ENCODE measurements at places on chromosomes 12 and 14.

GRCh38 chr14:50892255-50892654, 20.4 kb downstream of the ABHD12B start:
- no peak for DNase-seq

- no peak for DNase-seq
Observed at GRCh38 chr14:64281805-64282204, 12.4 kb downstream of the ESR2 start.

DNA sequence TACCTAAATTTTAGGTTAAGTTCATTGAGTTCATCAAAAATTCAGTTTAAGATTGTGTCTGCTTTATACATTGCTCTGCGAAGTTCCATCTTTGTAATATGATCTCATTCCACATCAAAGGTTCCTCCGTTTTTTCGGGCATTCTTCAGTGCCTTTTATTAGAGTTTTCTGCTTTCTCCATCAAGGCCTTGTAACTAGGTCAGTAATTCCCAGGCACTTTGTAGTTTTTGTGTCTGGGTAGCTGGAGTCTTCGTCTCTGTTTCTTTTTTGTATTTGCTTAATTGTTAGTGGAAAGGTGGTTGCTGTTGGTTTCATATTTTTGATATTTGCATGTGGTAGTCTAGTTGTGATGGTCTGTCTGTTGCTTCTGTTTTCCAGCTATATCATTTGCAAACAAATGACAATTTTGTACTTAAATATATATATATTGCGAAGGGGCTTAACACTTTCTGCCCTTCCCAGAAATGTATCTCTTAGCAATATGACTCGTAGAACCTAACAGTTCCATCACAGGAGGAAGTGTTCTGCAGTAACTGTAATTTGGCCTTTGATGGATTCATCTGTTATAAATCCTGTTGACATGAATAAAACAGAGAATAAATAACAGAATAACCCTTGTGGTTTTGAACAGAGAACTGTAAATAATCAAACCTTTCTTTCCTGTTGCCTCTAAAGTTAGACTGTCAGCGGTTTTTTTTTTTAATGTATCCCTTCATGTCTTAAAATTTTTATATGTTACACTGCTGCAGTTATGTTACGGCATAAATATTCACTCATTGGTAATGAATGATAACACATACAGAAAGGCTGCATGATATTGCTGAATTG, 88.4 kb upstream of the DYNC1H1 start:
- DNase-seq = no peak

GRCh38 chr12:87094356-87094755, 838.2 kb upstream of the MGAT4C start:
- no peak for DNase-seq

DNA sequence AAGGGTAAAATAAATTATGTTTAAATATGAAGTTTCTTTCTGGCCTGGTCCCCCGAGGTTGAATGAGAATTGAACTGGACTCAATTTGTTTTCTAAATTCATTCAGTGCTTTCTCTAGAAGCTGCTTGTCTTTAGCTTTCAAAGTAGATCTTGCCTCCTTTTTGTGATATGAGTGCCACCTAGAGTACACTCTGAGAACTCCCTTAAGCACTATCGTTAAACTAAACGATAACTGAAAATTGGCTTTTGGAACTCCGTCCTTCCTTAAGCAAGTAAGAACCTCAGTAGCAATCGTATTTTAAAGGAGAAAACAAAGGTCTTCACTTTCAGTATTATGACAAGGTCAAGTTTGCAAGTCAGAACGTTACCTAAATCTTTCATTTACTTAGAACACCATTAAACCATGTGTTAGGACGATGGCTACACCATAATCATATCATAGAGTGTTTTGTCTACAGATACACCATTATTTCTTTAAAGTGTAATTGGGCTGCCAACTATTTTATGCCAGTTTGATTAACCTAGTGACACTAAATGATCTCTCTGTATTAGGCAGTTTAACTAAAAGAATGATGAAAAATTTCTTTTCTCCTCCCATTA, 364.8 kb downstream of the SNAPC1 start:
- DNase-seq = peak; percentile 53

- no peak for DNase-seq
Observed at GRCh38 chr12:112606611-112607365, 184.8 kb upstream of the RPH3A start.

GRCh38 chr12:106096376-106096775, 42.4 kb downstream of the NUAK1 start:
- DNase-seq = no peak

DNA sequence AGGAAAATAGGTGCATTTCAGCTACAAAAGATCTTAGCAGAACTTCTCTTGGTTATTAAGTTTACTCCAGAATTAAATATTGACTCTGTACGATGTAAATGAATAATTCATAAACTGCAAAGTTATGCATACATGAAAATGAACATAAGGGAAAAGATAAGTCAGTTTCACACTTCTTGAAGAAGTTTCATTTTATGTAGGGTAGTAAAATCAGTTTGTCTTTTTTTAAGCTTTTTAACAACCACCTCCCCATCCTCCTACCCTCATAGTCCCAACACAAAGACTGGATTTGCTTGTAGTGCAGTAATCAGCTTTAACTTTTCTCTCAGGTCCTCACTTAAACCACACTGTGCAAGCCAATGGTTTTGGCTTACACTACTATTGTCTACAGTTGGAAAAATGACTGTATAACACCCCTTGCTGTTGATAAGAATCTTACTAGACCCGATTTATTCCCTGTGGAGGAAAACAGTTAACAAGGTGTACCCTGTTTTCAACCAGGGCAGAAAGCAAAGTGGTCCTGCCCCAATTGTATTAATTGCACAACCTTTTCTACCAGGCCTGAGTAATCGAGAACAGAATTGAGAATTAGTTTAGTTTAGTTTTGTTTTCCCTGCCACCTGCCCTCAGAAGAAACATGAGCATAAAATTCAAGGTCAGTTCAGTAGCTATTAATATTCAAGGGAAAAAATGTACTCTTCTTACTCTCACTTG, 44.1 kb downstream of the NIN start:
- no peak for DNase-seq

DNA sequence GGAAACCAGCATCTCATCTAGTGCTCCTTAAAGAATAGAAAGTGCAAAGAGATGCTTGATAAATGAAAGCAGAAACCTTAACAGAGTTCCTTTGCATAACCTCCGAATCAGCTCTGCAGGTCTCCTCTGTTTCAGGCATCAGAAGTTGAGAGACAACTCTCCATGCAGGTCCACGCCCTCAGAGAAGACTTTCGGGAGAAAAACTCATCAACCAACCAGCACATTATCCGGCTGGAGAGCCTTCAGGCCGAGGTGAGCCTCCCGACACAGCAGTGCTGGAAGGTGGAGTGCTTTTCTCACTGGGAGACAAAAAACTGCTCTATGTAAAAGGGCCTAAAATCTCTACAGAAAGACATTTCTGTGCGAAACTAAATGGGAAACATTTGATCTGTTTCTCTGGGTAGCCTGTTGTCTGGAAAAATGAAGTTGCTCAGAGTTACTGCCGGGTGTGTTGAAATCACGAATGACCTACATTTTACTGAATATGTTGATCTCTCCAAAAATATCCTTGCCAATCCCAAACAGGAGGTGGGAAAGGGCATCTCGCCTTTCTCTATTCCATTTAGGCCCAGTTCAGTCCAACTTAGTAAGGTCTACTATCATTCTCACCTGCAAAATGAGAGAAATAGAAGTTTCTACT, 54.9 kb downstream of the RAB35 start:
- DNase-seq = no peak

- peak; percentile 41 for DNase-seq
Observed at GRCh38 chr14:71720978-71721624, 211.1 kb upstream of the RGS6 start.

GRCh38 chr14:51147183-51147582, 52.3 kb upstream of the TRIM9 start:
- no peak for DNase-seq

- no peak for DNase-seq
Observed at GRCh38 chr12:130919086-130919485, 34.6 kb upstream of the ADGRD1 start.

GRCh38 chr14:23661542-23661941, 25.4 kb downstream of the DHRS2 start:
- DNase-seq = no peak

GRCh38 chr12:40622246-40622838, 69.9 kb upstream of the CNTN1 start:
- peak; percentile 56 for DNase-seq

DNA sequence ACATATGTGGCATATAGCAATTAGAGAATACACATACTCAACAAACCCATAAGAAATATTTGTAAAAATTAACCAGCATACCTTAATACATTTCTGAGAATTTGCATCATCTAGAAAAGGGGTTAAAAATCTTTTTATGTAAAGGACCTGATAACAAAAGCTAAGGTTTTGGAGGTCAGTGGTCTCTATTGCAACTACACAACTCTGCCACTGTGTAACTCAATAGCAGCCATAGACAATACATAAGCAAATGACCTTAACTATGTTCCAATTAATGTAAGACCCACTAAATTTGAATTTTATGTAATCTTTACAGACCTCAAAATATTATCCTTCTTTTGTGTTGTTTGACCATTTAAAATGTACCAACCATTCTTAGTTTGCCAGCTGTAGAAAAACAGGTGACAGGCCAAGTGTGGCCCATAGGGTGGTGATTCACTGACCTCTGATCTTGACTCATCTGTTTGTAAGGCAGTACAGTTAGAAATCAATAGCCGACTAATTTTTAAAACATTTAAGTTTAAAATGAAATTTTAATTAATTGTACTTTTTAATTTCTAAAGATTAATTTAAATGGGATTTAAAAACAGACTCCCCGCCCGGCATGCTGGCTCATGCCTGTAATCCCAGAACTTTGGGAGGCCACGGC, 7.4 kb upstream of the EPS8 start:
- no peak for DNase-seq

DNA sequence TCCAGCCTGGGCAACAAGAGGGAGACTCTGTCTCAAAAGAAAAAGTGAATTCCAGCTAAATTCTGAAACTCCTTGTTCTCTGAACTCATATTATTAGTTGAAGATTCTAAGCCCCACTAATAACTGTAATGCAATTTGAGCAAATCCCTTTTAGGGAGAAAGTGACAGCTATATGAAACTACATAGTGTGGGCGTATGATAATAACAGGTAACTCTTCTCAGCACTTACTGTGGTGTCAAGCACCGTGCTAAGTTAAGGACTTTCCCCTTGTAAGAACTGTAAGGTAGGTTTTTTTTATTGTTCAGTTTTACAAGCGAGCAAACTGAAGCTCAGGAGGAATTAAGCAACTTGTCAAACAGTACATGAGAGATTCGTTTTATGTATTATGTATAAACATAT, 5.4 kb downstream of the ANKRD13A start:
- DNase-seq = no peak

GRCh38 chr14:101005447-101005846, 101.9 kb upstream of the RTL1 start:
- DNase-seq = no peak

DNA sequence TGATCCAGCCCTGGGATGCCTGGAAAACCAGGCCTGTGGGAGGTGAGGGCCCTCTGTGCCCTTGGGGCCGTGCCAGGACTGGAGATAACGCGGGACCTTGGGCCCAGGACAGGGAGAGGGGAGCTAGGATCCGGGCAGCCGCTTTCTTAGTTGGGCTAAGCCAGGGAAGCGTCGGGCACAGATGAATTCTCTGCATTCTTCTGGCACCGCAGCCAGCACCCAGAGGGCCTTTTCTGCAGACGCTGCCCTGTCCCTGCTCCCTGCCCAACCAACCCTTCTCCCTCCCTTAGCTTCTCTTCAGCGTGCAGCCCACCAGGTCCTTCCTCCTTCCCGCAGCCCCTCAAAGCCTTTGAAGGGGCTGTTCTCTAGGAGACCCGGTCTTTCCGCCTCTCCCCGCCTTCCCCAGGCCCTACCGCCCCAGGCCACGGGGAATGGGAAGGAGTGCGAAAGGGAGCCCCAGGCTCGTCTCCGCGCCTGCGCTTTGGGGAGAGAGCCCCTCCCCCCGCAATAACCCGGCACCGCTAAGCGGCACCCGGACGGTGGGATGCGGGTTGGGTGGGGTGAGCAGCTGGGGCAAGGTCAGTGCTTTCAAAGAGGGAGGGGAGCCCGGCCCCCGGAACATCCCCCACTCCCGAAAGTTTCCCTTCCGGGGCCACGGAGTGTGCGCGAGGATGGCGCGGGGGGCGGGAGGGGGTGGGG, 663 bp downstream of the NCKAP5L start:
- no peak for DNase-seq

GRCh38 chr14:66645716-66646115, 137.8 kb downstream of the GPHN start:
- DNase-seq = no peak

- DNase-seq = no peak
Observed at GRCh38 chr14:58787592-58787991, 149.8 kb downstream of the DACT1 start.

DNA sequence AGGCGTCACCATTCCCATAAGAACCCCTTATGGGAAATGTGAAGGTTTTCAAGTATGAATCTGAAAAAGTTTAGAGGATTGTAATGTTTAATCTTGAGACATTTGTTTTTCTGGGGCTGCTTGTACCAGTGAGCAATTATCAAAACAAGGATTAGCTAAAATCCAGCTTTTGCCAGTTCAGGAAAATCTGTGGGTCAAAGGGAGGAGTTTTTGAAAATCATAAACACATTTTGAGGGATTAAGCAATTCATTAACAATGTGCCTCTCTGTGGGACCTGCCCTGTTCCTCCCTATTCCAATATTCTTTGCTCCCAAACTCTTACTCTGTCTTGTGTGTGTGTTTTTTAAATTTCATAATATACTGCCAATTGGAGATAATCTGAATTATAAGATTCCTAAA, 11.7 kb upstream of the DAAM1 start:
- DNase-seq = no peak

GRCh38 chr14:68232300-68233055, 412.9 kb downstream of the RAD51B start:
- DNase-seq = no peak

GRCh38 chr12:90978117-90978770, 23.3 kb upstream of the CCER1 start:
- DNase-seq = no peak

- DNase-seq = no peak
Observed at GRCh38 chr12:26848156-26848825, 15.3 kb upstream of the ITPR2 start.

- DNase-seq = peak; percentile 60
Observed at GRCh38 chr12:92649511-92650227, 53.1 kb upstream of the PLEKHG7 start.

- no peak for DNase-seq
Observed at GRCh38 chr14:60222820-60223219, 26.2 kb upstream of the PPM1A start.

- no peak for DNase-seq
Observed at GRCh38 chr14:79833781-79834180, 377.5 kb downstream of the DIO2 start.

- DNase-seq = no peak
Observed at GRCh38 chr12:56677680-56678079, 10.4 kb downstream of the PTGES3 start.
